Frontal cortex (tissue), 4 donors: ENCODE measurements at places on chromosomes 6 and 20. TPM values are rescaled to one million over a fixed set of nuclear protein-coding genes. Genes with fewer than 3 reads are reported as not detected.

Gene IPCEF1
- total RNA-seq: 10.6 TPM

- no peak for DNase-seq
These were observed 29.3 kb downstream of the RALGAPB start for GRCh38 chr20:38501858-38502436.

- DNase-seq: no peak
These were observed 21.7 kb downstream of the ARMC2 start for GRCh38 chr6:108869876-108870275.

GRCh38 chr20:25148181-25148981 lies 47.1 kb upstream of the ENTPD6 start:
- peak; percentile 61 for DNase-seq

Gene HLA-DOA
- total RNA-seq: 0.82 TPM

- DNase-seq: no peak
These were observed 238.1 kb upstream of the ARID1B start for GRCh38 chr6:156538875-156539660.

DNA sequence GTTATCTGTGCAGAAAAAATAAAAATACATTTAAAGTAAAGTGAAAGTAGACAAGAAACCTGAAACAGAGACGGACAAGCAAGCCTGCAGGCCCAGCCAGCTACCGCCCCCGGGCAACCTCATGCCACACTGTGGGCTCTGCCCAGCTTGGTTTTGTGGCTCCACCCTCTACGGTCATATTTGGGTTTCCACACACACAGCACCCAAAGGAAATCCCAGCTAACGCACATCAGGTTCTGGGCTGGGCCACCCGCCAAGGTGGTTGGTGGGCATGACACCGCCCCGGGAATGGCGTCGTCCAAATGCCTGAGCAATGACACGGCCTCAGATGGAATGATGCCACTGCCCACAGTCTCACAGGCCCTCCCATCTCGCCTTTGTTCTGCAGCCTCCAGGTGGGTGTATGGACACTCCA lies 22.9 kb downstream of the FAM110A start:
- DNase-seq: no peak

DNA sequence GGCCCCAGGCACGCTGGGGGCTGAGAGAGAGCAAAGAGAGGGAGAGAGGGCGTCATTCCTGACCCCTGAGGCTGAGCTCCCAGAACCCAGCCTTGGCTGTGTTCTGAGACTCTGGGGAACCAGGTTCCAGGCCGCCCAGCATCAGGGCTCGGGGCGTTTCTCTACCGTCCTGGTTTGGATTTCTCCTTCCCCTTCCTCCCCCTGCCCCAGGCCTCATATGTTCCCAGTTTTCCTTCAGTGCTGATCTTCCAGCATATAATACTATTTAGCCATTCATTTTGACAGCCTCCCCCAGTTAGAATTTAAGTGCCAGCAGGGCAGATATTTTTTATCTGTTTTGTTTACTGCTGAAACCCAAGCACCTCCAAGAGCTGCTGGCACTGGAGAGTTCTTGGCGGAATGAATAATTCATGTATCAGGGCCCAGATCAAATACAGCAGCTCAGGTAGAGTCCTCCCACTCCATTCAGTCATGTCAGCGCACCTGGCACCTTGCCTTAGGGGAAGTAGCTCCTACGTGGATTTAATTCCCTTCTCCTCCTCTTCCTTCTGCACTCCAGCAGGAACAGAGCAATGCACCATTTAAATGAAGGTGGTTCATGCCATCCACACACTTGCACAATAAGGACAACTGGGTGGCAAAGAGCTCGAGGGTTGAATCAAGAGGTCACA lies 23.4 kb upstream of the FRMD1 start:
- DNase-seq: no peak

Gene TGM3
- not detected for total RNA-seq

Gene NKX2-2
- 0.41 TPM for total RNA-seq

DNA sequence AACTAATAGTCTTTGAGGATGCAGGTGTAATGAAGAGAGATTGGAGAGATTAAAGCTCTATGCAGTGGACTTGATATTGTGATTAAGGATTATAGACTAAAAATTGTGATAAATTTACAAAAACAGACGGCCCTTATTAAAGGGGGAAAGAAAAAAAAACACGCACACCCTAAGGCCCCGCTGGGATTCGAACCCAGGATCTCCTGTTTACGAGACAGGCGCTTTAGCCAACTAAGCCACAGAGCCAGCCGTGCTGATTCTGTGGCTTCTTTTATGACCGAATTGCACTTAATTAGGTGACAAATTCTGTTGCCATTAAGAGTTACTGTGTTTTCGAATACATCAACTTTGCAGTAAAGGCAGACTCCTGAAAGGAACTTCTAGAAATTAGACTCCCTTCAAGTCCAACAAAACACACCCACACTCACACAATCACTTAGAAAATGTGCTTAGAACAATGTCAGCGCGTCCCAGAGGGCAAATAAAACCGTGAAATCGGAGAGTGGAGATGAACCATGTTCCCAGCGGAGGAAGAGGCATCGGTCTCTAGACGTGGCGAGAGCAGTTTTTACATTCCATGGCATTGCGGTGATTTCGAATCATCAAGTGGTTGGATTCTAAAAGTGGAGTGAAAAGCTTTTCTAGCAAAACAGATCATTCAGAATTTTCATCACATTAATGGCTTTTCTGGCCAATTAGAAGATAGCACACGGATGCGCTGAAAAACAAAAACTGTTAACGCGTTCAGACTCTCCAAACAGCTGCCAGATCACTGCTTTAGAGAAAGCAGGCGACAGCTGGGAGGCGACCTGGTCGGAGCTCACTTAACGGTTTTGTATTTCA lies 122.6 kb downstream of the GPX5 start:
- no peak for DNase-seq

DNA sequence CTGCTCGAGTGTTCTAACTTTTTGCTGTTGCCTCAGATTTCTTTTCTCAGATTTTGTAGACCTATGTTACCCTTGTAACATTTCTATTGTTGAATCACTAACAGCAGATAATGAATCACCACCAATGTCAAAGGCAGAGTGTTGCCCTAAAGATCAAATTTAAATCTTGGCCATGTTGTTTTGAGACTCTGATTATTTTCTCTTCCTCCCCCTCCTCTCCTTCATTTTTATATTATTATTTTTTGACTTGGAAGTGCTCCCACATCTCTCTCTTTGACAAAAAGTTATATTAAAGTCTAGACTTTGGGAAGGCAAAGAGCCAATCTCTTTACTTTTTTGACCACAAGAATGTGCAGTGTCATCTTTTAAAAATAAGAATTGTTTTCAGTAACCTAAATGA lies 422.7 kb downstream of the NKAIN2 start:
- no peak for DNase-seq

Gene SPATA25
- total RNA-seq: 2.0 TPM

DNA sequence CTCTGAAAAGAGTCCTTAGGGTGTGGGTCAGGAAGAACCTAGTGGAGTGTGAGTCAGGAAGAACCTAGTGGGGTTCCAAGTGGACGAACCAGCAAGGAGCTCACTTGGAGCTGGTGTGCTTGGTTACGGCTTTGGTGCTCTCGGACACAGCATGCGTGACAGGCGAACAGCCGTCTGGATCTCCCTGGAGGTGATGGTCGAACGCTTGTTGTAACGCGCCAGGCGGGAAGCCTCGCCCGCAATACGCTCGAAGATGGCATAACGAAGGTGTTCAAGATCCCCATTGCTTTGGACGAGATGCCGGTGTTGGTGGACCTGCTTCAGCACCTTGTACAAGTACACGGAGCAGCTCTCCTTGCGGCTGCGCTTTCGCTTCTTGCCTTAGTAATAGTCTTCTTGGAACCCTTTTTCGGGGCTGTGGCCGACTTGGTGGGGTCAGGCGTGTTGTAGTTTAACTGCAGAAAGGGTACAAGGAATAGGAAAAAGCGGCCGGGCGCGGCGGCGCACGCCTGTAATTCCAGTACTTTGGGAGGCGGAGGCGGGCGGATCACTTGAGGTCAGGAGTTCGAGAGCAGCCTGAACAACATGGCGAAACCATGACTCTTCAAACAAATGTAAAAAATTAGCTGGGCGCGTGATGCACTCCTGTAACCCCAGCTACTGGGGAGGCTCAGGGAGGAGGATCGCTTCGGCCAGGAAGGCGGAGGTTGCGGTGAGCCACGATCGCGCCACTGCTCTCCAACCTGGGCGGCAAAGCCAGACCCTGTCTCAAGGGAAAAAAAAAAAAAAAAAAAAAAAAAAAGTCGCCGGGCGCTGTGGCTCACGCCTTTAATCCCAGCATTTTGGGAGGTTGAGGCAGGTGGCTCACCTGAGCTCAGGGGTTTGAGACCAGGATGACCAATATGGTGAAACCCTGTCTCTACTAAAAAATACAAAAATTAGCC lies 48.0 kb downstream of the OR2B2 start:
- no peak for DNase-seq

Gene OXT
- not detected for total RNA-seq

- no peak for DNase-seq
These were observed 528.6 kb upstream of the JARID2 start for GRCh38 chr6:14717307-14717706.

GRCh38 chr6:56289721-56290120 lies 42.3 kb upstream of the COL21A1 start:
- no peak for DNase-seq

DNA sequence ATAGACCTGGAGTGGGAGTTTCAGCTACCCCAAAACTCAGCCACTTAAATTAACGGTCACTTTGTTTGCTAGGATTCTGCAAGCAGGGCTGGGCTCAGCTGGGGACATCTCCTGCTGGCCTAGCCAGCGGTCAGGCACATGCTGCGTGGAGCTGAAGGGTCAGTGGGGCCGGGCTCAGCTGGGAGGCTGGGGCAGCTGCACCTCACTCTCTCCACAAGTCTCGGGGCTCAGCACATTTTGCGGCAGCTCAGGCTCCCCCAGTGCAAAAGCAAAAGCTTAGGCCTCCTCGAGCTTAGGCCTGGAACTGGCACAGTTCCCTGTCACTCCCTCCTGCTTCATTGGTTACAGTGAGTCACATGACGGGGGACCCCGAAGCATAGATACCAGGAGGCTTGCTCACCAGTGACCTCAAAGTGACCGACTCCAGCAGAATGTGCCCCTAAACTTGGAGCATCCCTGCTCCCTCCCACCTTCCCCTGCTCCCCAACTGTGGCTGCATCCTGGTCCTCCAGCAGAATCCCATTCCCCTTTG lies 80.6 kb upstream of the CST7 start:
- DNase-seq: no peak

Gene TMEM217
- total RNA-seq: 1.2 TPM

Gene CASS4
- total RNA-seq: under 0.01 TPM

- no peak for DNase-seq
These were observed 234.7 kb downstream of the UST start for GRCh38 chr6:148981515-148981914.

GRCh38 chr20:56439771-56440291 lies 27.8 kb downstream of the CASS4 start:
- DNase-seq: no peak

DNA sequence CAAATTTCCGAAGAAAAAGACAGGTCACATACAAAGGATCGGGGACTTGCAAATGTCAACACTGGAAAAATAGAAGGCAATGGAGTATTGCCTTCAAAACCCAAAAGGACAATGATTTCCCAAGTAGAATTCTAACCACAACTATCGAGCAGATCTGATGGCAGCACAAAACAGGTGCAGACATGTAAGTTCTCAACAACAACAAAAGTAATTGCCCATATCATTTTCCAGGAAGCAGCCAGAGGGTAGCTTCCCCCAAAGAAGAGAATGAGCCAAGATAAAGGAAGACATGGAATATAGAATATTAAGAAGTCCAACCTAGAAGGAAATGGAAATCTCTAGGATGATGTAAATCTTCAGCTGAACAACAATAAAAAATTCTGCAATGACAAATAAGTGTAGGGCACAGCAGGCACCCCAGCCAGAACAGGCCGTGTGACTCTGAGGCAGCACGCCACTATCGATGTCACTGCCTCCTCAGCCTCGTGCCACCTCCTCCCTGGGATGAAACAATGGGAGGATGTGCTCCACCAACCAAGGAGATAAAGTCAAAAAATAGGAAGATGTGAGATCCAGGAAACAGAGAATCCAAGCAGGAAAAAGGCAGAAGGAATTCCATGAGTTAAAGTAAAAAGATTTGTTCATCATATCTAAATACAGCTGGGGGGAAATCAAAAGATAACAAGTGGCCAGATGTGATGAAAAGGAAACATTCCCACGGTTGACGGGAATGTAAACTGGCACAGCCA lies 34.1 kb downstream of the SERPINB1 start:
- no peak for DNase-seq

Gene SNX9
- total RNA-seq: 14.7 TPM

Gene FGD2
- 0.82 TPM for total RNA-seq

DNA sequence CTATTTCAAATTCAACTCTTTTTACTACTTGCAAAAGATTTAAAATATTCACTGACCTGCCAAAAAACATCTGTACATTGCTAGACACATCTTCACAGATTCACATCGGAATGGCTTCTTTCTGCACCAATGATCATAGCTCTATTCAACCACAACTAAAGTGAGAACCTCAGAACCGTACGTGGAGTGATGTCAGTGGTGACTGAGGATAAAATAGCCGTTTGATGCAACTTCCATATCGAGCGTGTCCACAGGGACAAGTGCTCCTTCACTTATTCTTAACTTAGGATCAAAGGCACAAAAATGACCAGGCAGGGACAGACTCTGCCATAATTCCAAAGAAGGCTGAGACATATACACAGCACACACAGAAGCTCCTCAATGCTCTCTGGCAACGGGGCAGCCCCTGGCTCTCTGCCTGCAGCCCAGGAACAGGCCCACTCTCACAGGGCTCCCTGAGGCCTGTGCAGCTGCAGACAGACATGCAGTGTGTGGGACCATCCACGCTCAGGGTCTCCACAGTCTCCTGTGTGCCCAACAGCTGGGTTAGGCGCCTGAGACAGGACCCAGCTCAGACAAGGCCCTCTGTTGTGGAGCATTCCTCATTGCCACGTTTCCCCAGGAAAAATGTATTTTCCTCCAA lies 22.8 kb downstream of the FYN start:
- DNase-seq: no peak

DNA sequence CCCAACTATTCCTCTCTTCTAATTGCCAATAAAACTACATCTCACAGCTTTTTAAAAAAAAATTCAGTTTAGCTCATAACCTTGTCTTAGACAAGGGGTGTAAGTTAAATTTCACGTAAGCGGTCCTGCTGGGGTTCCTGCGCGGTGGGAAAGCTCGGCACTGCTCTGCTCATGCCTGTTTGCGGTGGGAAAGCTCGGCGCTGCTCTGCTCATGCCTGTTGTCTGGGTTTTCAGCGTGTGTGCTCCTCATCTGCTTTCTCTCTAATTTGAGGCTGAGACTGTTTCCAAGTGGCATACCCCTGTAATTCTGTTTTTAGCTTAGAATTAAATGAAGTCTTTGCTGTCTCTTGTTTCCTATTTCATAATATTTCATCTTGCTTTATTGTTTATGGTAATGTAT lies 18.6 kb downstream of the ARID1B start:
- DNase-seq: no peak

- DNase-seq: no peak
These were observed 162.8 kb downstream of the TENT5A start for GRCh38 chr6:81589465-81590313.

Gene UNC5CL
- under 0.01 TPM for total RNA-seq
